Fibroblast of upper back skin (primary cell): ENCODE measurements at places on chromosomes 12 and 14.
A peak's percentile ranks its signal among the peaks of the same experiment; 100 is the strongest.

GRCh38 chr12:21985155-21985554, 43.9 kb upstream of the ABCC9 start:
- DNase-seq, result no peak

GRCh38 chr12:22682663-22683062, 57.7 kb downstream of the ETNK1 start:
- no peak for DNase-seq

- DNase-seq, result peak; percentile 49
These were observed 182.3 kb downstream of the NTF3 start for GRCh38 chr12:5614256-5614655.

DNA sequence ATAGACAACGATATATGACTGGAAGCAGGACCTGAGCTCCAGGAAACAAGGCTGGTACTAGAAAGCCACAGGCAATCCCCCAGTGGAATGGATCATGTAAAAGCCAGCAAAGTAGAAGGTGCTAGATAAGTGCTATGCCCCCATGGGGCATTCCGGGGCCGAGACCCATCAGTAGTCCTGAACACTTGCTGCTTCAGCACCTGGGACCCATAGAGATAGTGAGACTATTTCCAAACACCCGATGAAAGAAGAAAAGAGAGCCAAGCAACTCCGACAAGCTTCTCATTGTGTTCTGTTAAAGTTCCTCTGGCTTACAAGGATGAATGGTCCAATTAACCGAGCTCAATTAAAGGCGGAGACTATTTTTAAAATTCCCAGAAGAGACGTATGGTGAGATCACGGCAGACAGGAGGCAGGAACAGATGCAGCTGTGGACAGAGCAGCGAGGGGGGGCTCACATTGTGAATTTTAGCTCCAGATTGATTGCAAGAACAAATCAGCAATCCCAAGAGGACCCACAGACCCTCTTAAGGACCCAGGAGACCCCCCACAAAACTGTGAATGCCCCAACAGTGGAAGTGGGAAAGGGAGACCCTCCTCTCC, 142.5 kb upstream of the OVCH1 start:
- no peak for DNase-seq

GRCh38 chr14:72169521-72169920, 237.3 kb downstream of the RGS6 start:
- no peak for DNase-seq

- DNase-seq, result no peak
These were observed 1.4 kb downstream of the MMAB start for GRCh38 chr12:109571773-109572505.

DNA sequence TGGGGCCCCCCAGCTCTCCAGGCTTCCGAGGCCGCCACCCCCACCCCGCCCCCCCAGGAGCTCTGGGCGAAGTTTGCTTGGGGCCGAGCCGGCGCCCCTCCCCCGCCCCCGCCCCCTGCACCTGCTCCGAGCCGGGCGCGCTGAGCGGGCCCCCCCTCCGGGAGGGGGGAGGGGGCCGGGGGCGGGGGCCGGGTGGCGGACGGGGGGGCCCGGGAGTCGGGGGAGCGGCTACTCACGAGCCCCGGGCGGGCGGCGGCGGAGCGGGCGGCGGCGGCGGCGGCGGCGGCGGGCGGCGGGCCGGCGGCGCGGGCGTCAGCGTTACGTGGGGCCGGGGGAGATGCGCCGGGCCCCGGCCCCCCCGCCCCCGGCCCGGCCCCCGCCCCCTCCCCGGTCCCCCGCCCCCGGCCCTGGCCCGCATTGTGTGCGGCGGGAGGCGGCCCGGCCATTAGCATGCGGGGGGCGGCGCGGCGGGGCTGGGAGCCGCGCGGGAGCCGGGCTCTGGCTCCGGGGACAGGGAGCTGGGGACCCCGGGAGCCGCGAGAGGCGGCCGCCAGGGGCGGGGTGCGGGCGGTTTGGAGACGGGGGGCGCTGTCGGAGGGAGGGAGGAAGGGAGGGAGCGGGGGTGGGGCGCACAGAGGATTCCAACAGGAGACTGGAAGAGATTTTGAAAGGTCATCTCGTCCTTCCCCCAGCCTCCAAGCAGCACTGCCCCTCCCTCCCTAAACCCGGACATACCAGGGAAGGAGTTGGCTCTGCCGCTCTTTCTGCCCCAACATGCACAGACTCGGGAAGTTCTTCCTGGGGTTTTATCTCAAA, at the start of gene ZNF219:
Gene ZNF219, minus strand, starts transcription at position 580 of the 816 bp plus-strand sequence. CDS start 5,064 bp downstream, outside the sequence.
- DNase-seq, result peak; percentile 47

DNA sequence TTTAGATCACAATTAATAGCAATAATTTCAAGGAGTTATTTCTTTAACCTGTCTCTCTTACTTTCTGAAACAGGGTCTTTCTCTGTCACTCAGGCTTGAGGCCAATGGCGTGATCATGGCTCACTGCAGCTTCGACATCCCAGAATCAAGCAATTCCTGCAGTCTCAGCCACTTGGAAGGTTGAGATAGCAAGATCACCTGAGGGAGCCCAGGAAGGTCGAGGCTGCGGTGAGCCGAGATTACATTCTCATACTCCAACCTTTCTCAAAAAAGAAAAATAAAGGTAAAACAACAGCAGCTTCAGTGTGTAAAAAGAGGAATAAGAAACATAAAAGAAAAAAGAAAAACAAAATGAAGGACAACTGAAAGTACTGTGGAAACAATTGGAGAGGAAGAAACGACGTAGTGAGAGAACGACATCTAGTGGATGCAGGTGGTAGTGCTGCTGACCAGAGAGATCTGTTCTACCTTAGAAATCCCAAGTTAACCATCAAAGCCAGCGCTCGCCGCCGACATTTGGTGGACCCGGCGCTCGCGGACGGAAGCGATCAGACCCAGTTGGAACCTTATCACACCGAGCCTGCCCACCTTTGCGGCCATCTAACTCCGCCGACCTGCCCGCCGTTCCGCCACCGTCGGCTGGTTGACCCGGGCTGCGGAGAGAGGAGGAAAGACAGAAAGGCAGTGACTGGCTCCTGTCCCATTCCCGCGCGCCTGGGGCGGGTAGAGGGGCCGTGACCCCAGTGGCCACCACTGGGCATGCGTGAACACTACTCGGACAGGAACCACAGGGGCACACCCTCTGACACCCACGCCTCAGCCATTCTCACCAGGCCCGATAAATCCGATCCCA, 196.1 kb downstream of the ALG10 start:
- no peak for DNase-seq

GRCh38 chr14:89870316-89870715, 84.2 kb downstream of the EFCAB11 start:
- DNase-seq, result peak; percentile 88

GRCh38 chr12:68359674-68360073, 27.5 kb upstream of the MDM1 start:
- DNase-seq, result peak; percentile 63

DNA sequence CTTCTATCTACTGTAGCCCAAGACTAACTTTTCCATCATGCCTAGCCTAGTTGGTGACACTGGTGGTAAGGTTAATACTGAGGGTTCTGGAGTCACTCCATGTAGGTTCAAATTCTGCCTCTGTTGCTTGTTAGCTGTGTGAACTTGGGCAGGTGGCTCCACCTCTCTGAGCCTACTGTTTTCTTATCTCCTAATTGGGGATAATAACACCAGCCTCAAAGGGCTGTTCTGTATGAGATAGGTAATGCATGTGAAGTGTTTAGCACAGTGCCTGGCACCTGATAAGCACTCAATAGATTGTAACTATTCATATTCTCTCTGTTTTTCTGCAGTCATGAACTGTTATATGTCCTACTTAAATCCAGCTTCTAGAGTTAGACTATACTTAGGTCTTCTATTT, 17.5 kb upstream of the SPPL3 start:
- no peak for DNase-seq

DNA sequence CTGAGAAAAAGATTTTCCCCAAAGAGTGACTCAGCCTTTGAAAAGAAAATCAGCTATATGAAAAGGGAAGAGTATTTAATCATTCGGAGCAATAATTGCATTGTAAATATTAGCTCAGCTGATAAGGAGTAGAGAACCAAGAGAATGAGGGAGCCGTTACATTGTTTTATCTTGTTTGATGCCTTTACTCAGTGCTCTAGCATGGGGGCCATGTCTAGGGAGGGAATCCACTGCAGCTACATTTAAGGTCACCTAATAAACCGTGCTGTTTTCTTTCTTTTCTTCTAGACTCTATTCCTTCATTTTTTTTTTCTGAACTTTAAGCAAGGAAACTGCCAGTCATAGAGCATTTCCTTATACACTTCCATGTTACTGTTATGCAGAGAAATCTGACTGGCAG, 447.0 kb downstream of the DIO2 start:
- no peak for DNase-seq

- DNase-seq, result no peak
These were observed 117.2 kb upstream of the DNM1L start for GRCh38 chr12:32561931-32562341.

GRCh38 chr12:64181430-64182291, 40.4 kb downstream of the KICS2 start:
- DNase-seq, result peak; percentile 98

DNA sequence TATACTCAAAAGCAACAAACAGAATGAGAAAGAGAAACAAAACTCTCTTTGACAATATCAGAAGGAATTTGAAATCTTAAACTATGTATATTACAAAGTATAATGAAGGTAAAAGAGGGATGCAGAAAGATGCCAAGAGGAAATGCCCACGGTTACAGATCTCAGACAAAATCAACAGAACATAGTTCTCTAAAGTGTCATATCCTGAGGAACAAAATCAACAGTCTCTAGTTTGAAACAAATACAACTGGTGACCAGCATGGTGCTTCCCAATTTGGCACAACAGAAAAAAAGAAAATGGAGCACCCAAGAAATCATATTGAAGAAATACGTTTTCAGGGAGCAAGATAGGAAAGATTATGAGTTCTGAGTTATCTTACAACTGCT, 116.5 kb downstream of the METTL25 start:
- DNase-seq, result no peak

- DNase-seq, result peak; percentile 74
These were observed 18.7 kb downstream of the ZBTB39 start for GRCh38 chr12:56987551-56988053.

- no peak for DNase-seq
These were observed 2.7 kb downstream of the IRAK4 start for GRCh38 chr12:43761500-43761899.

DNA sequence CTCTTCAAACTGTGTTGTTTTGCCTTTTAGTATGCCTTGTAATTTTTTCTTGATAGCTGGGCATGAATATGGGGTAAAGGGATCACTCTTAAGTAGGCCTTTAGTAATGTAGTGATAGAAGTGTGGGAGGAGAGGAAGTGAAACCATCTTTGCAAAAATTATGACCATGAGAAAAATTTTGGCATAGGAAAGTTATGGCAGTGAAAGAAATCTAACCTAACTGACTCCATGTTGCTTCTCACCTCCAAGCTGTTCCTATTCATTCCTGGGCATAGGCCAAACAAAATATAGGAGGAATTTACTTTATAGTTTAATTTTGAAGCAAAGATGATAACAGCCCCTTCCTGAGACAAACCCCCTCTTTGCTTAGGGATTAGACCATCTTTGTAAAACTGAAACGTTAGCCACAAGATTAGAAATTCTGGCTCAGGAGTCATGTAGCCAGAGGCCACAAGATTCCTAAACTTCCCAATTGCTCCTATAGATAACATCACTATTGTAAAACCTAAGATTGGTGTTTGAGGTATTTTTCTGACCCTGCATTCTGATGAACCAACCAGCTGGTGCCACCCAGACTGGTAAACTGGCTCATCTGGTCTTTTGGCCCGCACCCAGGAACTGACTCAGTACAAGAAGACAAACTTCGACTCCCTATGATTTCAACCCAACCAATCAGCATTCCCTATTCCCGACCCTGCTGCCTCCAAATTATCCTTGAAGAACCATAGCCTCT, 45.8 kb downstream of the CRADD start:
- no peak for DNase-seq

DNA sequence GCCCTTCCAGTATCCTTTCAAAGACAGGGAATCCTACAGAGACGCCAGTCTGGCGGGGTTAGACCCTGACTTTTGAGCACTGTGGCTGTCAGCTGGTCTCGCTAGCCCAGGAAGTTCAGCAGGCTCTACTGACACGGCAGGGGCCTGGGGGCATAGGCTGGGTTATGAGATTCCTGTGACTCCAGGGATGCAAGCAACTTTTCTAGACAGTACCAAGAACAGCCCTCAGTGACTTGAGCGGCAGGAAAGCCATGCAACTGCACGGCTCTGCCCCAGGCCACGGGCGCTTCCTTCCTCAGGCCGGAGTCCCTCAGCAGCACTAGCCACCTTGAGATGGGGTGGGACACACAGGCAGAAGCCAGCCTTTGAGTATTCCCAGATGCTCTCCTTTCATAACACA, 5.1 kb upstream of the SIVA1 start:
- DNase-seq, result no peak

- DNase-seq, result peak; percentile 11
These were observed 689.8 kb downstream of the SLC6A15 start for GRCh38 chr12:84222841-84223240.

DNA sequence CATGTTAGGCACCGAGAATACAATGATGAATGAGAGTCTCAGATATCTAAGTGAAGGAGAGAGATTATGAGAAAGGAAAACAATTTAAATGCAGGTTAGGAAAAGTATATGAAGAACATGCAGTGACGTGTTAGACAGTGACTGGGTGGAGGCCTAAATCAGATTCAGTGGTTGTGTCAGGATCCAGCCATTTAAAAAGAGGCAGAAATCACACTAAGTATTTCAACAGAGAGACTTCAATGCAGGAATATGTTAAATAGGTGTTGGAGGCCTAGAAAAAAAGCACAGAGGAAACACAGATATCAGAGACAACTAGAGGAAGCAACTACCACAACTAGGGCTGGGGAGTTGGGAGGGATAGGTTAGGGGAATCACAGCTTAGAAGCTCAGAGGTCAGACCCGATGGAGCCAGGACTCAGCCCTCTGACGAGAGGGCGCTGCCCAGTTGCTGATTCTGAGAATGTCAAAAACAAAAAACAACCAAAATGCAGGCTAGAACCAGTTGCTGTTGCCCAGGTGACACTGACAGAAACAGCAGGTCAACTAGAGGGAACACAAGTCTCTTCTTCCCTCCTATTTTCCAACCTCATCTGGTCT, 3.0 kb upstream of the GARIN2 start:
- no peak for DNase-seq

DNA sequence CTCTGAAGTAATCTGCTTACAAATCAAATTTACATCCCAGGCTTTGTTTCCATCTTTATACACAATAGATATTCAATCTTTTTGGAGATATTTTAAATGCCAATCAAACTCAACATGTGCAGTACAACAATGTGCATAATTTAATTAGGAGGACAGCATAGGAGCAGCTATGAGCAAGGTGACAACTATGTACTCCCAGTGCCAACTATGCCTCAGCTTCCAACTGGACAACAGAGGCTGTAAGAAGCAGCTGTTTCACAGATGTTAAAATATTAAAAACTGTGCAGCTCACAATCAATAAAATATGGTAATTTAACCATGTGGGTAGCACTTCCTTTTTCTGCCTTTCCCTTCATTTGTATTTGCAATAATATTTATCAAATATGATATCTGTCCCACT, 99.9 kb downstream of the ST8SIA1 start:
- DNase-seq, result peak; percentile 85
